ENCODE measurements at places on chromosomes 1 and 21. TPM values are rescaled to one million over a fixed set of nuclear protein-coding genes. Genes with fewer than 3 reads are reported as not detected.

SNAPIN gene
- total RNA-seq: 59.3 TPM

OR2T11 gene
- not detected for total RNA-seq

GRCh38 chr1:156320560-156320959 is 17.5 kb downstream of the CCT3 start:
- no peak overlapping the region for H3K4me3 ChIP-seq
- DNase-seq: no peak
- no peaks in the 10 kb centered on the region for H3K27me3 ChIP-seq
- H3K36me3 ChIP-seq: peaks cover 97% of the 10 kb centered on the region

ASCL5 gene
- total RNA-seq: not detected

OR6N1 gene
- total RNA-seq: not detected

DNA sequence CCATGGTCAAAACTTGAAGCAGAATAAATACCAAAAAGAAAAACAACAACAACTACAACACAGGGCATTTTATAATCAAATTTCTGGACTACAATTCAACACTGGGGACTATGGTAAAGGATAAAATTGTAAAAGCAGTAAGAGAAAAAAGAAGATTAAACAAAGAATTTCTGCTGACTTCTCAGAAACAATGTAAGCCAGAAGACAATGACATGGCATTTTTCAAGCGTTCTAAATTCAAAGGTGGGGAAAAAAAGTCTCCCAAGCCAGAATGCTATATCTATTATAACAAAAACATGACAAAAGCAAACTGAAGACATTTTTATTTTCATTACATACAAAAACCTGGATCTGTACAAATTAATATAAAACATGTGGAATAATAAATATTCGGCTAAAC is 433.1 kb downstream of the NPHP4 start:
- no peak for DNase-seq
- H3K27ac ChIP-seq: no peak overlapping the region
- no peak overlapping the region for H3K4me3 ChIP-seq
- no peaks in the 10 kb centered on the region for H3K4me1 ChIP-seq

ARF1 gene
- total RNA-seq: 212 TPM

GRCh38 chr1:23421753-23422240 is 2.8 kb downstream of the TCEA3 start:
- peak overlapping the region; percentile 59 for H3K27ac ChIP-seq
- peaks cover 26% of the 10 kb centered on the region for H3K4me1 ChIP-seq
- no peak for DNase-seq
- no peaks in the 10 kb centered on the region for H3K27me3 ChIP-seq
- no peaks in the 10 kb centered on the region for H3K36me3 ChIP-seq

- no peaks in the 10 kb centered on the region for H3K4me1 ChIP-seq
- H3K36me3 ChIP-seq: no peaks in the 10 kb centered on the region
- no peaks in the 10 kb centered on the region for H3K27me3 ChIP-seq
- no peak overlapping the region for H3K4me3 ChIP-seq
- no peak overlapping the region for H3K27ac ChIP-seq
Observed at GRCh38 chr1:162984699-162985098, 84.5 kb upstream of the RGS4 start.

GRCh38 chr1:218967836-218968235 is 205.8 kb upstream of the LYPLAL1 start:
- peaks cover 23% of the 10 kb centered on the region for H3K4me1 ChIP-seq
- H3K27ac ChIP-seq: no peak overlapping the region
- DNase-seq: no peak
- H3K36me3 ChIP-seq: no peaks in the 10 kb centered on the region
- no peaks in the 10 kb centered on the region for H3K27me3 ChIP-seq

DNA sequence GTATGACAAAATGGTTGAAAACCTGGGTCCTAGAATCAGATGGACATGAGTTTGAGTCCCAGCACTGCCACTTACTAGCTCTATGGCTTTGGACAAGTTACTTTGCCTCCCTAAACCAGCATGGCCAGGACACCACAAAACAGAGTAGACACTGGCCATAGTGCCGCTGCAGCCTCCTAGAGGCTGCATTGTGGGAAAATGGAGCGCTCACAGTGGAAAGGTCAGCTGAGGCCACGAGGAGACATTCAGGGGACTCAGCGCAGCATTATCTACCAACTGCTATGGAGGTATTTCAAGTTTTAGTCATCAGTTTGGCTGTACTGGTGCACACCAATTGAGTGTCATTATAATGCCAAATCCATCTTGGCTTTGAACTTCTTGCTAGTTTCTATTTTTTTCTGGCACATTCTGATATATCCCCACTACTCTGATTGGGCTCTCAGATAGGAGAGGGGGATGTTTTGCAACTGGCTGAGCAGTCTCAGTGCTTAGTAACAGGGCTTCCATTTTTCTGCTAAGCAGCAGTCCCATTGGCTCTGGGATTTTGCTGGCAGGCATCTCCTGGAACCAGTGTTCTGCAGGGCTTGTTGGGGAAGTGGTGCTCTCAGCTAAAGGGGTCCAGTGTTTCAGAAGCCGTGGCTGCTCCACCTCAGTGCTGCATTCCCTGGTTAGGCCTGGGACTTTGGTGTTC is 16.2 kb downstream of the NT5C1A start:
- H3K27me3 ChIP-seq: 0 out of 2 replicates have a peak, but pooled peaks cover 3% of the 10 kb centered on the region
- DNase-seq: no peak
- no peaks in the 10 kb centered on the region for H3K36me3 ChIP-seq

KRTAP19-1 gene
- total RNA-seq: not detected

DNA sequence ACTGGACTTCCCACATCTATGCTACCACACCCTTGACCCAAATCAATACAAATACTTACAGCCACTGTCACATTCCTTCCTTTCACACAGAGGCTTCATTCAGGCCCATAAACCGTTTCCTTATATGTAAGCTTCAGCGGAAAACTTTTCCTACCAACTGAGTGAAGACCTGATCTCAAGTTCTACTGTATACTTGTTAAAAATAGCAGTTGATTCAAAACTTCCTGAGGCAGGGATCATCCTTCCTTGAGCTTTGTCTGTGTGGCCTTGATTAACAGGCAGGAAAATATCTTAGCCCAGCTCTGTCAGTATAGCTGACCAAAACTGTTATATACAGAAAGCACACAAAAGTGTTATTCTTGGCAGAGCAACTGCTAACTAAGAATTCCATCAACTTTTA is 42.7 kb downstream of the DENND2C start:
- no peaks in the 10 kb centered on the region for H3K4me1 ChIP-seq
- DNase-seq: no peak
- no peak overlapping the region for H3K4me3 ChIP-seq
- H3K27ac ChIP-seq: no peak overlapping the region
- H3K27me3 ChIP-seq: no peaks in the 10 kb centered on the region

SLC25A34 gene
- total RNA-seq: 0.22 TPM

NTNG1 gene
- total RNA-seq: not detected

DNA sequence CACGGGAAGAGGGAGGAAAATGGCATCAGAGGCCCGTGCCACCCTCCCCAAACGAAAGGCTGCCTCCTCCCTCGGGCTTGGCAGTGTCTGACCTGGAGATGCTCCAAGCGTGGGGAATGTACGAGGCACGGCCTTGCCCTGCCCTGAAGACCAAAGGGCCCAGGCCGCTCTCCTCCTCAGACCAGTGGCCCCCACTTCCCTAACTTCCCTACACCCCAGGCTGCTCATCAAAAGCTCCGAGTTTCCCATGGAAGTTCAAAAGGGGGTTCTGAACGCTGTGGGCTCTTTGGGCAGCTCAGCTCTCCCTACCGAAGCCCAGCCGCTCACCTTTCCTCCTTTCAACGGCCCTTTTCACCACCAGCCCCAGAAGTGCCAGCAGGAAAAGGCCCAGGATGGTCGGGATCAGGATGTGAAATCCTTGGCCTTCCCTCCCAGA is 11.8 kb downstream of the FCMR start:
- DNase-seq: no peak
- no peak overlapping the region for H3K27ac ChIP-seq

DNA sequence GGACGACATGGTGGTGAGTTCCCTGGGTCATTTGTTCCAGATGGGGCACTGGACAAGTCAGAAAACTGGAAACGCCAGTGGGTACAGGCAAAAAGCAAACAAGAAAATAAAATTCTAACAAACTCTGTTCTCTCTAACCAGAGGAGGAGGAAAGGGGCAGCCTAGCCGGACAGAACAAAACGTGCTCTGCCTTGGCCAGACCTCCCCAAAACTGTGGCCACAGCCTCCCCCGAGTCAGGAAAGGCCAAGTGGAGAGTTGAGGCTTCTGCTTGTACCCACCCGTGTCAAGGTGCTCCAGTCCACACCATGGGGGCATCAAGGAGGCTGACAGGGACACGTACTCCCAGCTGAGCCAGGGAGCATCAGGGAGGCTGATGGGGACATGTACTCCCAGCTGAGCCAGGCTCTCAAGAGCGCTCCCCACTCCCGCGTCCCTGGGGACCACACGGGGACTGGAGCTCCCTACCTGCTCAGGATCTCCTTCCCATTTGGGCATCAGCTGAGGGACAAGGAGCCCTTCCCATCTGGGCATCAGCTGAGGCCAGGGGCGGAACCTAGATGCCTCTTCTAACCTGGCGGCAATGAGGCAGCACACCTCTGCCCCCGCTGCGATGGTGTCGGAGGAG is 154.8 kb upstream of the COL6A1 start:
- no peaks in the 10 kb centered on the region for H3K36me3 ChIP-seq
- H3K4me1 ChIP-seq: no peaks in the 10 kb centered on the region
- H3K27me3 ChIP-seq: no peaks in the 10 kb centered on the region
- H3K27ac ChIP-seq: no peak overlapping the region
- H3K4me3 ChIP-seq: no peak overlapping the region

GJA8 gene
- not detected for total RNA-seq

AMY1B gene
- total RNA-seq: not detected

- H3K4me1 ChIP-seq: peaks cover 19% of the 10 kb centered on the region
- no peaks in the 10 kb centered on the region for H3K36me3 ChIP-seq
- no peak for DNase-seq
- H3K27me3 ChIP-seq: no peaks in the 10 kb centered on the region
- no peak overlapping the region for H3K27ac ChIP-seq
Observed at GRCh38 chr1:63906047-63906704, 132.4 kb downstream of the ROR1 start.

GRCh38 chr1:231563247-231563646 is 34.8 kb downstream of the TSNAX start:
- H3K27ac ChIP-seq: no peak overlapping the region
- H3K4me3 ChIP-seq: no peak overlapping the region
- peaks cover 44% of the 10 kb centered on the region for H3K36me3 ChIP-seq

GRCh38 chr1:62263006-62263813 is 56.0 kb downstream of the KANK4 start:
- no peaks in the 10 kb centered on the region for H3K4me1 ChIP-seq
- no peaks in the 10 kb centered on the region for H3K36me3 ChIP-seq
- no peak overlapping the region for H3K27ac ChIP-seq
- DNase-seq: no peak
- H3K4me3 ChIP-seq: no peak overlapping the region

PLA2G2C gene
- total RNA-seq: not detected

DNA sequence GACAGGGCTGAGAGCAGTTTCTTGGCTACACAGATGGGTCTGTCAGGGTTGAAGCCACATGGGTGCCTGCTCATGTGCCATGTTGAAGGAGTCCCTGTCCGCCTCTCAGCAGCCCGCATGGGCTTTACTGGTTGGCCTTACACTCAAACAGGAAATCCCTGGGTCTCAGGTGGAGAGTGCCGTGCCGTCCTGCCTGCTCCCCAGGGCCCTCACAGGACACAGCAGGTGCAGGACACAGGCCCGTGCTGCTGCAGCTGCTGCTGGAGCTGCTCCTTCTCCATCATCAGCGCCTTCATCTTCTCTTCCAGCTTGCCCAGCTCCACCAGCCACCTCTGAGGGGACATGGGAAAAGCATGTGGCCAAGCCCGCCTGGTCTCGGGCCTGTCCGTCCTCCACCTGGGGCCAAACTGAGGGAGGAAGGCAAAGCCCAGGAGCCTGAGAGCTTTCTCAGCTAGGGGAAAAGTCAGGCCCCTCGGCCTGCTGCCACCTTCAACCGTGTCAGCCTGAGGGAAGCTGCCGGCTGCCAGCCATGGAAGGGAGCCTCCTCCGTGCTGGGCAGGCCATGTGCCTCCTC is 5.5 kb downstream of the SLFNL1 start:
- H3K27me3 ChIP-seq: no peaks in the 10 kb centered on the region
- no peak for DNase-seq
- no peak overlapping the region for H3K4me3 ChIP-seq
- no peak overlapping the region for H3K27ac ChIP-seq

DNA sequence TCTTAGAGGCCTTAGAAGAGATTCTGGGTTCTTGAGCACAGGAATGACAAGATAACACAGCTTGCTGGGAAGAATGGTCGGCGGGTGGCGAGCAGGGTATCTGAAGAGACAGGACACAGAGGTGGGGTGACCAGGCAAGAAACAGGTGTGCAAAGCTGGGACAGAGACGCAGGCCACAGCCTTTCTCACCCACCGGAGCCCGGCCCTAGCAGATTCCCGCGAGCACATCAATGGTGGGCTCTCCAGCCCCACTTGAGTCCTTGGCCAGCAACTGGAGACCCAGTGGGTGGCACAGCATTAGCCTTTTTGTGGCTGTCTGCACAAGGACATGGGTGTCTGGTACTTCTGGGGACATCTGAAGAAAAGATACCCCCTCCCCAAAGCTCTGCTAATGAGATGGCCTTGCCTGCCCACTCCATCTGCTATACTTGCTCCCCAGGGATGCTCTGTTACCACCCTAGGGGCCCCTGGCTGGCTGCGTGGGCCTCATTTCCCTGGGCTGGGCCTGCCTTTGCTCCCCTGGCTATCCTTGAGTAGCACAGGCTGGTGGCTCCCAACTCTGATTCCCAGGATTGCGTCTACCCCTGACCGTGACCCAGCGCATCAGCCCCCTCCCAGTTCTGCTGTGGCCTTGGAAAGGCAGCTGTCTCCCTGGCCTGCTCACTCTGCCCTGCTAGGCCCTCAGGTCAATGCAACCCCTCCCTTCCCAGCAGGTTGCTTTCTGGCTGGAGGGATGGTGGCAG is 127.2 kb upstream of the ADAR start:
- H3K4me3 ChIP-seq: no peak overlapping the region
- no peaks in the 10 kb centered on the region for H3K36me3 ChIP-seq
- H3K4me1 ChIP-seq: peaks cover 19% of the 10 kb centered on the region
- no peak overlapping the region for H3K27ac ChIP-seq
- peaks cover 8% of the 10 kb centered on the region for H3K27me3 ChIP-seq

PTPN14 gene
- total RNA-seq: 39.1 TPM

NUF2 gene
- 59.9 TPM for total RNA-seq

GRCh38 chr1:6414443-6414844 is 5.3 kb downstream of the HES2 start:
- DNase-seq: peak; percentile 63
- peaks cover 59% of the 10 kb centered on the region for H3K27me3 ChIP-seq
- H3K27ac ChIP-seq: no peak overlapping the region
- H3K4me3 ChIP-seq: no peak overlapping the region

- H3K4me1 ChIP-seq: no peaks in the 10 kb centered on the region
- H3K27me3 ChIP-seq: no peaks in the 10 kb centered on the region
- peaks cover 39% of the 10 kb centered on the region for H3K36me3 ChIP-seq
- no peak for DNase-seq
- H3K27ac ChIP-seq: no peak overlapping the region
Observed at GRCh38 chr1:230668227-230668626, 25.9 kb downstream of the COG2 start.

- no peaks in the 10 kb centered on the region for H3K4me1 ChIP-seq
- no peak overlapping the region for H3K27ac ChIP-seq
- DNase-seq: no peak
- H3K27me3 ChIP-seq: no peaks in the 10 kb centered on the region
Observed at GRCh38 chr21:18468790-18469189, 65.2 kb upstream of the TMPRSS15 start.

Measured in SJSA1 (cell line).